ENCODE measurements at places on chromosomes 12 and 14.

- no peak for DNase-seq
Observed at GRCh38 chr12:55965240-55965639, 602 bp downstream of the PMEL start.

DNA sequence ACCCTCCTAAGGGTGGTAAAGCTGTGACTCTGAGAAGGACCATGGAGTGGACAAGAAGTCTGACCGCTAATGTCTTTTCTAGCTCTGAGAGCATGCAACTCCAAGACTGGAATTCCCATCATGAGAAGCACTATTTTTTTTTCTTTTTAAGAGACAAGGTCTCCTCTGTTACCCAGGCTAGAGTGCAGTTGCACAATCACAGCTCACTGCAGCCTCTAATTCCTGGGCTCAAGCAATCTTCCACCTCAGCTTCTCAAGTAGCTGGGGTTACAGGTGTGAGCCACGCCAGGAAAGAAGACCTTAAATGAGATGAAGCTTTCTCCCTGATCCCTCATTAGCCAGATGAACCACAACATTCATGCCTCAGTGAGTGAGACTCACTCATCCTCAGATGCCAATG, 19.2 kb downstream of the VDR start:
- DNase-seq, result no peak

GRCh38 chr12:54390668-54391551, 6.4 kb upstream of the ZNF385A start:
- no peak for DNase-seq

DNA sequence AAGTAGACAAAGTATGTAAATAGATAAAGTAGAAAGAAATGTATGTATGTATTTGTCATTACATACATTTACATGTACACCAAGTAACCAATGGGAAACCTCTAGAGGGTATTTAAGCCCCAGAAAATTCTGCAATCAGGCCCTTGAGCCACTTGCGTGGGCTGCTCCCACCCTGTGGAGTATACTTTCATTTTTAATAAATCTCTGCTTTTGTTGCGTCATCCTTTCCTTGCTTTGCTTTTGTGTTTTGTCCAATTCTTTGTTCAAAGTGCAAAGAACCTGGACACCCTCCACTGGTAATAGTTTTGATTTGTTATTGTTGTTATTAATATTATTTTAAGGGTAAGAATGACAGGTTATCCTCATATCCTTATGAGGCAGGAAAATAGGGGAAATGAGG, 21.8 kb downstream of the CAPS2 start:
- no peak for DNase-seq

DNA sequence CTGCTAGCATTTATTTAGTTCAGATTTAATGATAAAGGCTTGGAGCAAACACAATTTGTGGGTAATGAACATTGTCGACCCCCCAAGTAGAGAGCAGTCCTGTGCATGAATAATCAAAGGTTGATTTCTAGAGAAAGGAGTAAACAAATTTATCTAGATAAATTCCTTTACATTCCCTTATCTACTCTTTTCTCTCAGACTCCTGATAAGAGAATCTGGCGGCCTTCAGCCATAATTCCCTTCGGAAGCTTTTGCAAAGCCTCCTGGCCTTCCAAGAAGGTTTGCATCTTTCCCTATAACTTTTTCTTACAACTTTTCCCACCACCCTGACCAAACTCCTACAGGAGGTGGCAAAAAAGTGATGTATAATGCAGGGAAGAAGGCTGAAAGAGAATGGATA, 42.1 kb downstream of the TMTC3 start:
- DNase-seq, result no peak

GRCh38 chr14:67722293-67722692, 20.6 kb downstream of the RDH12 start:
- DNase-seq, result no peak

GRCh38 chr14:65357113-65357512, 55.4 kb upstream of the FUT8 start:
- DNase-seq, result no peak

DNA sequence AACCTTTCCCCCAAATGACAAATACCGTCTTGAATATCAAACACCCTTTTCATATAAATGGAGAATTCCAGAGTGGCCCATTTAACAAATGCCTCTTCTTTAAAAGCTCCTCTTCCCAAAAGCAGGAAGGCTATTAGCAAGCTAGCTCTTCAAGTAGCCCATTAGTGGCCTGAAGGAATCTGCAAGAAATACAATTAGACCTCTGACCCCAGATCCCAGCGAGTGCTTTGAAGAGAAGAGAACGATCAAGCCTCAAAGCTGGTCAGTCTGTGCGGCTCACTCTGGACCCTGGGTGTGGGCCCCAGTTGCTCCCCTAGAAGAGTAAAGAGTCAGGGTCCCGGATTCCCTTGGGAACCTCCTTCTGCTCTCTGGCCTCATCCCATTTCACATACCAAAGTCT, 325.6 kb downstream of the NUAK1 start:
- no peak for DNase-seq

GRCh38 chr14:30243207-30243606, 315.6 kb upstream of the PRKD1 start:
- no peak for DNase-seq

- DNase-seq, result no peak
Observed at GRCh38 chr12:68236421-68237059, 10.9 kb upstream of the IL26 start.

GRCh38 chr14:91774140-91775096, 42.5 kb upstream of the CATSPERB start:
- no peak for DNase-seq

GRCh38 chr12:75720812-75721641, 209.6 kb upstream of the KRR1 start:
- DNase-seq, result no peak

DNA sequence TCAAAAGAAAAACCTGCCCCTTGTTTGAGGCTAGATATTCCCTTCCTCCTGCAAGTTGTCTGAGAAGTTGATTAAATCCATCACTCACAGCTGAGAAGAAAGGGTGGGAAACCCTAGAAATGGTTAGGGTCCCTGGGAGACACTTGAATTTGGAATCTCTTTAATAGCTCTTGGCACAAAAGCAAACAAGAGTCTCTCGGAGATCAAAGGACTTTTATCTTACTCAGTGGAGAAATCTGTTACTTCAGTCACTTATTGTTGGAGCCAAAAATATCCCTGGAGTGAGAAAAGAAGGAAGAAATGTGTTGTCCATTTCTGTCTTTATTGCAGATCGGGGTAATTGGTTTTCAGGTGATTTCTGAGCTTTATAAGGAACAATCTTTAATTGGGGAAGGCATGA, 47.0 kb downstream of the TMEM132C start:
- no peak for DNase-seq

GRCh38 chr14:60753264-60754119, 18.9 kb downstream of the MNAT1 start:
- no peak for DNase-seq

GRCh38 chr14:53140585-53140984, 12.5 kb downstream of the DDHD1 start:
- no peak for DNase-seq

GRCh38 chr12:117321572-117321971, 39.9 kb downstream of the NOS1 start:
- no peak for DNase-seq

DNA sequence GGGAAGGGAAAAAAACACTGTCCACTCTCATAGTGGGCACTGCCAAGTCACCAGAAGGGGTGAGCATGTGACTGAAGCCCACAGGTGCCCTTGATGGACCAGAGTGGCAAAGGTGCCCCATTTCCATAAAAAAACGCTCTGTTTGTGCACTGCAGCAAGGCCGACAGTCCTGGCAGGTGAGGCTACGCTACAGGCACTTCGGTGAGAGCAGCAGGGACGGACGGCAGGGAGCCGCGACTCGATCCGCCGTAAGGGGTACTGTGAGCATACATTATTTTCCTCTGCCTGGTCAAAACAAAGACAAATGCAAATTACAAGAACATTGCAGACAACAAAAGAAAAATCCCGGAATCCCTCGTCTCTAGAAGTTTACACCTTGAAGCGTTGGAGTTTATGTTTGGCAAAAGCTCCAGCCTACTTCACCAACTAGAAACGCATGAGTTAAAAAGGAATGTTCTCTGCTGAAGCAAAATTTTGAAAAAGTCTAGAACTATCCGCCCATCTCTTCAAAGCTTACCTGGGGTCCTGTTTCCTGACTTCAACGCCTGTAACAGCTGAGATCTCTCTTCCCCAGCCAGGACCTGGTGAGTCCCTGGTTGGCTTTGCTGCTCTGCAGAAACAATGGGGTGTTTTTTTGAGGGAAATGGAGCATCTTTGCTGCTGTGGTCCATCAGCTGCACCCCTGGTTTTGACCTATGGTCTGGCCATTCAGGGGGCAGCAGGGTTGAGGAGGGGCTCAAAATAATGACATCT, 52.9 kb upstream of the RFLNA start:
- DNase-seq, result no peak

GRCh38 chr12:6038160-6038559, 86.3 kb downstream of the VWF start:
- DNase-seq, result no peak

DNA sequence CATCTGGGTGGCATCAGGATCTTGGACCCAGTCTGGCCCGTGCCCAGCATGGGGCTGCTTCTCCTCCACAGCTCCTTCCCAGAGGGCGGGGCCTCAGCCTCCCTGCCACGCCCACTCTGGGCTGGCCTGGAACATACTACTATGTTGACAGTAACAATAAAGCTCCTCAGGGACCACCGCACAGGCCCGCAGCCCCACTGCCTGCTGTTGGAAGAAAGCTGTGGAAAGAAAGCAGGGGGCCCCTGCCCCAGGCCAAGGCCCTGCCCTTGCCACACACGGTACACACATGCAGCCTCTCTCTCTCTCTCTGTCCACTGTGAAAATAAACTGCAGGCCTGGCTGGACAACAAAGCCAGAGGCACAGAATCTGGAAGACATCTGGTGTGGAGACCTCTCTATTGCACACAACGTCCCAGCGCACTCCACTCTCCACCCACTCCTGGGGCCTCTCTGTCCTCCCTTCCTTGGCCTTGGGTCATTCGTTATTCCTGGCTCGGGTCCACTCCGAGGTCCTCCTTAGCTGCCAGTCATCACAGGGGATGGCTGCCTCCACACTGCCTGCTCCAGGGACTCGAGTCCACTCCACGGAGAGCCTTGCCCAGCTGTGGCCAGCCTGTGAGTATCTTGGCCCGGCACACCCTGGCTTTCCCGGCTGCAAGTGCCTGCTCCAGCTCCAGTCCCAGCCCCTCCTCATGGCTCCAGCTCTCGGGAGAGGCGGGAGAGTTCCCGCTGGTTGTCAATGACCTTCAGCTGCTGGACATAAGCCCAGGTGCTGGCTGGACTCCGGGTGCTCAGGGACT, 11.8 kb upstream of the ENDOU start:
- peak; percentile 45 for DNase-seq

DNA sequence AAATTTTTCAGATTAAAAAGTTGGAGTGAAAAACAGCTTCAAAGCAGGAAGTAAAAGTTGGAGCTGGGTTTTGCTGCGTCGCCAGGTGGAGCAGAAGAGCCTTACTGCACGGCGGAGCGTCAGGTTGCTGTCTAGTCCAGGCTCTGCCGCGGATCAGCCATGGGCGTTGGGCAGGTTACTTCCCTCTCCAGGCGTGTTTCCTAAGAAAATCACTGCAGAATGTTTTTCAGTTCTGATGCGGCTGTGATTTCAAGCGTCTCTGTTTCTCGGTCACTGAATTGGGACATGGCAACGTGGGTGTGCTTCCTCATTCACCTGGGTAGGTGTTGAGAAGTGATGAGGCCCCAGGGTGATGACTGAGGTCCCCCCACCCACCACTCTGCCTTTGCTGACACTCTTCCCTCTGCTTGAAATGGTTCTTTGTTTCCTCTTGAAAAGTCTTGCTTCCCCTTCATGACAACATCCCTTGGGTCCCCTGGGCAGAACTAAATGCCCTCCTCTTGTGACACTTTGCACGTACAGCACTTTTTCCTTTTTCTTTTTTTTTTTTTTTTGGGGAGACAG, 7.6 kb downstream of the EVL start:
- DNase-seq, result no peak

- no peak for DNase-seq
Observed at GRCh38 chr14:50816395-50817047, 14.4 kb downstream of the NIN start.

- no peak for DNase-seq
Observed at GRCh38 chr12:1073652-1074051, 82.6 kb downstream of the ERC1 start.

DNA sequence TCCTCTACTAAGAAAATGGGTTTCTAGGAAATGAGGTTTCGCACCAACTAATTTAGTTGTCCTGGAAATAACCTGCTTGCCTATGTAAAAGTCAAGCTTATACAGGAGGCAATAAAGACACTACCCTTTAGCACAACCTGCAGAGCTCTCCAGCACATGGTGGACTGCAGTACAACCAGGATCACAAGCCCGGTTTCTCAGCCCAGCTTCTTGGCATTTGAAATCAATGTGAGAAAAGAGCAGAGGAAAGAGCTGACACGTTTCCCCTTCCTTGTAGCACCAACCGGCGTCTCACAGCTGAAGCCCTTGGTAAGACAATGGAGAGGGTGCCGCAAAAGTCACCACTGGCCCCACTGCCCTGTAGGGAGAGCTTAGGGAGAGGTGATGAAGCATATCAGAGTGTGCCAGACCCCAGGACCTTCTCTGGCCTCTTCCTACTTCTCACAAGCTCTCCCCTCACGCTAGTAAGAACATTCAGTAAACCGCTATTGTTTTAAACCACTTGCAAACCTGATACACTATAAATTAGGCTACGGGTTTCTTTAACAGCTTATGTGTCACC, 8.6 kb downstream of the SPTLC2 start:
- DNase-seq, result no peak

DNA sequence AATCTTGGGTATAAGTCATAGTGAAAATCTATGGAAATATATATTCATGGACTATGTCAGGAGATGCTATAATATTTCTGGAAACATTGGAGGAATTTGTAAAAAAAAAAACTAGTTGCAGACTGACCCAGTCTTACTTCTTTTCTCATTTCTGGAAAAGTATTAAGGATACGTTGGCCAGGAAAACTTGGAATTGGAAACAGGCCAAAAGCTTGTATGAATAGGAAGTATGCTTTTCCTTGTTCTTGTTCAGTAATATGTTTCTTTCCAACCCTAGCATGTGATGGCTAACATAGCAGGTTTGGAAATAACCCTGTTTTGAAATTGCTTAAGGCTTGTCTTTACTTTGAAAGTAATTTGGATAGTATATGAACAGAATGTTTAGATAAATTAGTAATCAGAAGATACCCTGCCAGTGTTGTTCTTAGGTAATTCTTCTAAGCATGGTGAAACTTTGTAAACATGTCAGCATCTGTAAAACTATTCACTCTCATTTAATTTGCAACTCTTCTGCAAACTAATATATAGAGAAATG, 316.2 kb downstream of the NPAS3 start:
- no peak for DNase-seq

DNA sequence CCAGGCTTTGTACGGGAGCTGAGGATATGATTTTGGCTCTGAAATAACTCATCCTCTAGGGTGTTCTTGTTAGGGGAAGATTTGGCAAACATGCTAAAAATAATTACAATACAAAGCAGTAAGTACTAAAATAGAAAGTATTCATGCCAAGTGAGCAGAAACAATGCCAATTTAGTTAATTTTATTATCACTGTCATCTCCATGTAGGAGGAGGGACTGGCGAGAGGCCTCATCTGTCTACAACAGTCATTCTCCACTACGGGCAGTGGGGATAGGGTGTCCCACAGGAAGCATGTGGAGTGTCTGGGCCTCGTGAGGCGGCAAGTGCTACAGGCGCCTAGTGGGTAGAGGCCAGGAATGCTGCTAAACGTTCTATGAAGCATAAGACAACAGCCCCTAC, 3.3 kb downstream of the ISM2 start:
- no peak for DNase-seq

GRCh38 chr14:54877015-54877702, 25.5 kb downstream of the GCH1 start:
- no peak for DNase-seq

Data from skeletal muscle cell (primary cell).